Hepatocyte (in vitro differentiated cells): ENCODE measurements at places on chromosomes 16 and 17. TPM values are rescaled to one million over a fixed set of nuclear protein-coding genes. Genes with fewer than 3 reads are reported as not detected.

The SLC16A3 gene
- 240 and 290 TPM in 2 replicates for total RNA-seq

DNA sequence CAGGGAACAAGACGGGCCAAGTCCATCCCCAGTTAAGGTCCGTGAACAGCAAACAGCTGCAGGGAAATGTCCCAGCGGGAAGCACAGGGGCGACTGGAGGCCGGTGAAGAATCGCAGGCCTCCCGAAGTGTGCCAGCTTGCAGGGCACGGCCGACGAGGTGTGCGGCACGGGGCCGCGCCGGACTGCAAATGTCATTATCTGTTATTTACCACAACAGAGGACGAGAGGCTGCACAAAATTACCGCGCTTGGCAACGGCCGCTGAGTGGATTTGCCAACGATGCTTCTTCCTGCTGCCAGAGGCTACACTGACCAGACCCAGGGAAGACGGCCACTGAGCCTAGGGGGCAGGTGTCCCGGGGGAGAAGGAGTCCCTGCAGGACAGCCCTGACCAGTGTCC lies 53.1 kb downstream of the RPH3AL start:
- no peak for DNase-seq
- no peak overlapping the region for H3K27ac ChIP-seq
- H3K4me3 ChIP-seq: no peak overlapping the region
- no peaks in the 10 kb centered on the region for H3K36me3 ChIP-seq
- H3K27me3 ChIP-seq: no peaks in the 10 kb centered on the region

The KCNJ2 gene
- total RNA-seq: 3.0 and 4.1 TPM in 2 replicates

GRCh38 chr16:57179215-57179828 lies 6.5 kb downstream of the PSME3IP1 start:
- H3K27me3 ChIP-seq: no peaks in the 10 kb centered on the region
- H3K36me3 ChIP-seq: no peaks in the 10 kb centered on the region
- H3K4me1 ChIP-seq: peaks cover 9% of the 10 kb centered on the region
- no peak overlapping the region for H3K4me3 ChIP-seq
- peak overlapping the region; percentile 9 for H3K27ac ChIP-seq

DNA sequence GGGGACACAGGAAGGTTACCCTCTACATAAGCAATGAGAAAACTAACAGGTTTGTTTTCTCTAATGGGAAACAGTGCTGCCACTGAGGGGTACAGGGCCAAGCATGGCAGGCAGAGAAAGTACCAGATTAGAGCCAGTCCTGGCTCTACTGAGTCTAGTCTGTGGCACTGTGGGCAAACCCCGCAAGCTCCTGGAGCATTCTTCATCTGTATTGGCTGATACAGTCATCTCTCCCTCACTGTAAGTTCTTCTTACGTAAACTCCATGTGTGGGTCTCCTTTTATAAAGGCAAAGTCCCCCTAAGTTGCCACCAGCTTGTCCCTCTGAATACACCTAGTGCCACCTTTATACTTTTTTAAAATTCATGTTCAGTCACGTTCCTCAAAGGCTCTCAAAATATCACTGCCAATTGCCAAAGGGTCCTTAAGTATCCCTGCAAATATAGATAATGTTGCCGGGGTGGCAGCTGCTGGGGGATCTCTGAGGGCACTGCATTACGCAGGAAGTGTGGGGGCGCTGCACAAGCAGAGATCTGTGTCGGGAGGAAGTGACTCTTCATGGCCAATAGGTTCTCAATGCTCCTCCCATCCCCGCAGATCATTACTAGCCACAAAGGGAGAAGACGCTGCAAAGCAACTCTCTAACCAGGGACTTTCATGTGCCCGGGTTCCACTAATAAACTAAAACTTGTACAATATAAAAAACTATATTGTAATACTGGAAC lies 18.8 kb downstream of the XPO6 start:
- H3K4me3 ChIP-seq: no peak overlapping the region
- no peak for DNase-seq
- no peaks in the 10 kb centered on the region for H3K4me1 ChIP-seq
- no peaks in the 10 kb centered on the region for H3K36me3 ChIP-seq
- H3K27ac ChIP-seq: no peak overlapping the region

The TPSD1 gene
- total RNA-seq: not detected in 2 replicates

DNA sequence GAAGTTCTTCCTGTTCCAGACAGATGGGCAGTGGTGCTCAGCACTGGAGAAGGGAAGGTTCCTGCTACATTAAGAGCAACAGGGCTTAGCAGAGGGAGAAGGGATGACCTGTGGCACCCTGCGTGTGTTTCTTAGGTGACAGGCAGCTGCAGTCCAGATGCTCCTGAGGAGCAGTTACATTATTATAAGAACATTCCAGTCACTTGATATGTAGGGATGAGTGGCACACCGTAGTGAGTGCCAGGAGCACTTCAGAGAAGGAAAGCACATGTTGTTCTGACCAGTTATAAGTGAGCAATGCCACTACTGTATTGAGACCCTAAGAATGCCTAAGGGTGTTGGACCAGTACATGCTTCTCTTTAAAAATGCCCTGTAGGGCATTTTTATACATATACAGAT lies 39.9 kb upstream of the MRC2 start:
- no peak overlapping the region for H3K27ac ChIP-seq
- no peaks in the 10 kb centered on the region for H3K4me1 ChIP-seq
- H3K36me3 ChIP-seq: no peaks in the 10 kb centered on the region
- H3K27me3 ChIP-seq: no peaks in the 10 kb centered on the region

The TPSG1 gene
- total RNA-seq: 0.67 and 1.3 TPM in 2 replicates

GRCh38 chr16:85348911-85349334 lies 236.7 kb upstream of the CIBAR2 start:
- H3K27me3 ChIP-seq: no peaks in the 10 kb centered on the region
- peaks cover 52% of the 10 kb centered on the region for H3K4me1 ChIP-seq
- no peak for DNase-seq
- H3K4me3 ChIP-seq: no peak overlapping the region

DNA sequence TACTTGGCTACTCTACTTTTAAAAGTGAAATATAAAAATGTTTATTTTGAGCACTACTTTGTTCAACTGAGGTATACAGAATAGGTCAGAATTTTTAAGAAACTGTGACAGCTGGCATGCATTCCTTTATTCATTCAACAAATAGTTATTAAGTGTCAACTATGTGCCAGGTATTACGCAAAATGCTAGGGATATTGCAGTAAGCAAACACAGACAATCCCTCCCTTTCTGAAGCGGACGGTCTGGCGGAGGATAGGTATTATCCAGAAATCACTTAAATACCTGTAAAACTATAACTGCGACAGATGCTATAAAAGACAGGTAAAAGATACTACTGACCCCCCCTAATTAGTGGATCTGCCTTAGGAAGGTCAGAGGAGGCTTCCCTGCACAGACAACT lies 26.1 kb downstream of the METTL16 start:
- H3K27me3 ChIP-seq: no peaks in the 10 kb centered on the region
- H3K4me3 ChIP-seq: no peak overlapping the region
- DNase-seq: no peak
- H3K4me1 ChIP-seq: peaks cover 3% of the 10 kb centered on the region
- no peak overlapping the region for H3K27ac ChIP-seq

The CD300H gene
- total RNA-seq: 0.67 TPM in 1 of 2 replicates, not detected in the other

DNA sequence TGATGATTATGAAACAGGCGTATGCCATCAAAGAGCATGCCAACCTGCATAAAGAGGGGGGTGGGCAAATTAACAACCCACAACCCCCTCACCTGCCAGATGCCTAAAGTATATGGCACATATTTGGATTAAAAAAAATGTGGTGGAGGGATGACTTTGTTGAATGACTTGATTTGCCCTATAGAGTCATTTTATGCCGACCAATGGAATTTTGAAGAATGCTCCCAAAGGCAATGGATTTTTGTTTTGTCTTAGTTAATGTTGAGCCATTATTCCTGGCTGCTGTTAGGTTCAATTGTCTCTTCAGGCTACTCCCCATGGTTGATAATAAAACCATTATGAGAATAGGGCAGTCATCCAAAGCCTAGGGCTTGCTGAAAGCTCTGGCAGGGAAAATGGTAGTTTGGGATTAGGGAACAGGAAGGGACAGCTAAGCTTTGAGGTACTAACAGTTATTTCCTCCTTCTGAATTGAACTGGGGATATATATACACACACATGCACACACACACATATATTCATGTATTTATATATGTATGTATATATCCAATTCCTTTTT lies 5.8 kb upstream of the CHCT1 start:
- no peaks in the 10 kb centered on the region for H3K4me1 ChIP-seq
- no peak overlapping the region for H3K4me3 ChIP-seq
- H3K27me3 ChIP-seq: no peaks in the 10 kb centered on the region
- DNase-seq: no peak
